ENCODE measurements at places on chromosomes 12 and 14.

- no peak for DNase-seq
Observed at GRCh38 chr12:47397664-47398281, 308.1 kb downstream of the RPAP3 start.

- DNase-seq: peak; percentile 75
Observed at GRCh38 chr12:53098354-53098981, 1.0 kb downstream of the IGFBP6 start.

DNA sequence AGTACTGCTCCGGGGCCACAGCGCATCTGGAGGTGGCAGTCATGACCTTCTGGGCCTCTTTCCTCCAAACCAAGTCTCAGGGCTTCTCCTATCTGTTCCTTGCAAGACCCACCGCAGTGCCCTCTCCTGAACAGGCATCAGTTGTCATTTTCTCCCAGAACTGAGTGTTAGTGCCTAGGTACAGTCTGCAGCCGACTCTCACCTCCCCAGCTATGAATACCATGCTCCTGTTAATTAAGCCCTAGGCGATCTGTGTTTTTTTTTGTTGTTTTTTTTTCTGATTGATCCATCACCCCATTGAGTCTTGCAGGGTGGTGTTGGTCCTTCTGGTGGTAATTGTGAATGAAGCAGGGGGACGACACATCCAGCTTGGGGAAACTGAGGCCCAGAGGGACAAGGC, 47.5 kb upstream of the DLK1 start:
- no peak for DNase-seq

DNA sequence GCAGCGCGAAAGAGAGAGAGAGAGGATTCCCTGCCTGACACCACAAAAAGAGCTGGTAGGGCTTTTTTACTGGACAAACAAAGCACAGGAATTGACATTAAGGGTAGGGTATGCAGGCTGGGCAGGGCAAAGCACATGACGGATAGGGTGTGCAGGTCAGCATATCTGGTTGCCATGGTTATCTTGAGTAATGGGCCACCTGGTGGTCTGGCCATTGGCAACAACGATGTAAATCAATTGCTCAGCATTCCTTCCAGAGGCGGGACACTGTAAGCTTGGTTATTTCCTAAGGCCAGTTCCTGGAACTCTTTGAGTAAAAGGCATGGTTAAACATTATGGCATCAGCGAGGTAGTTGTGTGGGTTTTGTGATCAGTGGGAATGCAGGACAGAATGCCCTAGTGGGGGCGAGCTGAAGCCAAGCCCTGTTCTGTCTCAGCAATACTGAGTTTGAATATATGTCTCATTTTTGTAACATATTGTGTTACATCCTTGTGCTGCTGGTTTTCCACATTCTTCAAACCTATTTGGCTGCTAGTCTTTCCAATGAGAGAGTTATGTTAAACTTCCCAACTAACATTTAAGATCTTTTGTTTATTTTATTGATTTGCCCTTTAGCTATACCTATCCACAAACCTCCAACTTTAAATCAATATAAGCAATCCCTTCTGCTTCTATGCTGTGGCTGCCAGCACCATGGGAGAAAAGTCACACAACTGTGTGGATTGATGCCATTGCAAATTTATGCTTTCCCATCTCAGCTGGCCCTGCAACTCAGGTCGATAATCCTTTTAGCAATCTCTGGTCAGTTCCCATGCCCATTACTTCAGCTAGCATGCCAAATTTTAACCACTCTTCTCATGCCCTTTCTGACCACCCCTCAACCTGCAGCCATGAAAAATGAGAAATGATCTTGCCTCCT, 396.7 kb upstream of the PDE3A start:
- DNase-seq: no peak

DNA sequence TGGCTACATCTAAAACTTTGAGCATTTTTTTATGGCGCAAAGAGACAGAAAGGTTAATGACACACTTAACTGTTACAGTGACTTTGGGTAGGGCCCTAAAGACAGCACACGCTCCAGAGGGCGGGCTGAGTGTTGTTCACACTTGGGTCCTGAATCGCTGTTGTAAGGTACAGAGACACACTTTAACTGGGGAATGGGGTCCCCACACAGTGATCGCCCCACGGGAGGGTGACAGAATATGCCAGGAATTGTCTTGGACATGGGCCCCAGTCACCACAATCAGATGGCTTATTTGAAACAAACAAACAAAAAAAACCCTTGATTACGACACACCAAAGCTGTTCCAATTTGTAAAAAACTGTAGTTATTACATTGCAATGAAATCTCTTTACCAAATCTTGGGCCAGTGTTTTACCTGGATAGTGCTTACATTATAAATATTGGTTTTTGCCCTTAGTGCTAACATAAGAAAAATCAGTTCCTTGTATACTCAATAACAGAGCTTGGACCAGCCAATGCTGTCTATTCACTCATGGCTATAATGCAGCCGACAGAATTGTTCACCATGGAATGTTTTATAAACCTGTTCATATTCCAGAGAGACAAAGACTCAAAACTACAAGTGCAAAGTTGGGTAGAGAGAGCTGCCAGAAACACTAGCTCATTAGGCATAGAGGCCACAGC, 28.3 kb downstream of the KCTD10 start:
- DNase-seq: no peak

GRCh38 chr12:105970885-105971284, 167.9 kb downstream of the NUAK1 start:
- no peak for DNase-seq

GRCh38 chr12:20507056-20507455, 138.7 kb downstream of the PDE3A start:
- no peak for DNase-seq

DNA sequence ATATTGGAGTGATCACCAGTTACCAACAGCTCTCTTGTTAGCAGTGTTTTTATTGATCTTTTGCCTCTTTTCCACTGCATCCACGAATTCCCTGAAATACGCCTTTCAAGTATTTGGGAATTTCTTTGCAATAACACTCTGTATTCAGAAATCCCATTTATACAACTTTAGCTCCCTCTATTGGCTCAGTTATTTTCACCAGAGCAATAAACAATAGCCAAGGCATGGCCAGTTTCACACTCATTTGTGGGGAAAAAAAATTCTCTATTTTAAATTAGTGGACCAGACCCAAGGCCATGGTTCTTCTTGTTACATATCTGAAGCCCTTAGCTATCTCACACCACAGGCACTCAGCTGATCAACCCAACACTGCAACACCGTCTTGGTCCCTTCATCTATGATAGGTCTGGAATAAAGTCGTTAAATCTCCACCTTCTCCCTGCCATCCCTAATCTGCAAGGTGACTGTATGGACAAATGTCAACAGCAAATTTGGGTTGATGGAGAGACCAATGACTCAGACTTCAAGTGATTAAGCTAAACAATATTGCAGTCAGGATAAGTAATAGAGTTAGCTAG, 92.4 kb upstream of the TMEM260 start:
- no peak for DNase-seq

DNA sequence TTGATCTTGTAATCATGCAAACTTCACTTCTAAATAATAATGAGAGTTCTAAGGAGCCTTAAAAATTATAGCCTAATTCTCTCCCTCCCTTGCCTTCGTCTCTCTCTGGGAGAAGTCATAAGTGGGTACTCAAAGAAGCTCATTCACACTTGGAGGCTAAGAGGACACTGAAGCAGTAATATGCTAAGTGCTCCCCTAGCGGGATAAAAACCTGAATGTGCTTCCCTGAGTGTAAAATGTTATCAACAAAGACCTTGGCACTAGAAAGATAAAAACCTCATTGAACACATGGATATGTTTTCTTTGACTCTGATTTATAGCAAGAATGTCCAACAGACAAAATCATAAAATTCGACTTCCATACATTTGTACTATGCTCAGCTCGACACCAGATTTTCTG, 337.9 kb upstream of the NOVA1 start:
- DNase-seq: no peak

GRCh38 chr12:116210131-116210530, 67.4 kb downstream of the MED13L start:
- DNase-seq: no peak

DNA sequence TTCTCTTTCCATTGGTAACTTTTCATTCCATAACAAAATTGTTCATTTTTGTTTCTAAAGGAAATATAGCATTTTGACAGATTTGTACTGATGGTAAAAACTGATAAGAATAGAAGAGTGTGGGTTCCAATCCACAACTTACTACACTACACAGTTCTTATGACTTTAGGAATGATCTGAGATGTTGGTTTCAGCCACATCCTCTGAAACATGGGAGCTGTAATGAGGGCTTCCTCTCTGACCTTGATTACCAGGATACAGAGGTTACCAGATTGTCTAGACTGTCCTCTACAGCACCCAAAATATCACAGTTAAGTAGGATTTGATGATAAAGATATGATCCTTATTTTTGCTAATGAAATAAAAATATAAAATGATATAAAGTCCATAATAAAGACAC, 1184.6 kb downstream of the FLRT2 start:
- no peak for DNase-seq

- DNase-seq: no peak
Observed at GRCh38 chr12:2998789-2999264, 39.6 kb downstream of the TEAD4 start.

GRCh38 chr14:42517806-42518500, 911.3 kb downstream of the LRFN5 start:
- no peak for DNase-seq

Data from putamen (tissue), 1 donor.